ENCODE measurements at places on chromosomes 3 and 15.

GRCh38 chr15:96349034-96349856 lies 18.7 kb downstream of the NR2F2 start:
- no peak for DNase-seq

DNA sequence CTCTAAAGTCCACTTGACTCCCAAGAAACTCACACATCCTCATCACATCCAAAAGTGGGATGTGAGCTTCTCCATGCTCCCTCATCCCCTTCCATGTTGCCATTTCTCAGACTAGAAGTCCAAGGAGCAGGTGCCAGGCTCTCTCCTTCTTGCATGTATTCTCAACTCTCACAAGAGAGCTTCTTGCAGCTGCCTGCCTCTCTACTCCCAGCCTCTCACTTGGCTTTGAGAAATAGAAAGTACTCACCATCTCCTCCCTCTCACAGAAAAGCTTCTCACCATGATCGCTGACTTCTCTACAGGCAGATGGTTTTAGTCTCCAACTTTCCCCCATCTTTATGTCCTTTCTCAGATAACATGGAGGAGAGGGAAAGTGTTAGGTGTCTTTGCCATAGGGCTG lies 26.6 kb downstream of the COL8A1 start:
- no peak for DNase-seq

DNA sequence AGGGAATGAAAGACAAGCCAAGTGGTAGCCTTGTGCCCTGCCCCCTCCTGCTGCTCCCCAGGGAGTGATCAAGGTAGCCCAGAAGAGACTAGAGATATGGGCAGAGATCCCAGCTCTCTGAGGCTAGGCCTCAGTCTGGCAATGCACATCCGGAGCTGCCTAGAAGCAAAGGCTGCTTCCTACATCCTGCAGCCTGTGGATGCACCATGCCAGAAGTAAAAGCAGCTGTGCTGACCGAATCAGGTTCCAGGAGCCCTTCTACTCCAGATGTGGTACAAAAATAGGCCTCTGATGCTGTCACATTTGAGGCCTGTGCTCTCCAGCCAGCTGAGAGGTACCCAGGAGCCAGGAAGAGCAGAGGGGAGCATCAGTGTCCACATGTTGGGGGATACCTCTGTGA lies 16.0 kb downstream of the TRAIP start:
- DNase-seq, result no peak

GRCh38 chr3:60045686-60046085 lies 995.9 kb upstream of the CFAP20DC start:
- DNase-seq, result no peak

GRCh38 chr3:124780356-124780755 lies 50.1 kb downstream of the UMPS start:
- no peak for DNase-seq

DNA sequence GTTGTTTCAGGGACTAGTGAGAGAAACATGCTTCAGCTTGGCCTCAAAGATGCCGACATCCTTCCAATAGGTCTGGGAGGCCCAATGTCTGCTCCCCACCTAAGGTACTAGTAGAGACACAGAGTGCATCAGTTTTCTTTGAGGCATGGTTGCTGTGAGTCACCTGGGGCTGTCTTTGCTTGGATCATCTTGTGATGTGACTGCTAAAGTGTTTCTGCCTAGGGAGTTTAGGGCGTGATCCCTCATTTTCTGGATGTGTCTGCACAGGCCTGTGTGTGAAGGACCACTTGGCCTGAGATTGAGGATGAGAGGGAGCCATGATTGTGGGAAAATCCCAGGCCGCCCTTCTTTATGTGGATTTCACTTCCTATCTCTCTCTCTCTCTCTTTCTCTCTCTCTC lies 4.8 kb downstream of the GASK1A start:
- no peak for DNase-seq

DNA sequence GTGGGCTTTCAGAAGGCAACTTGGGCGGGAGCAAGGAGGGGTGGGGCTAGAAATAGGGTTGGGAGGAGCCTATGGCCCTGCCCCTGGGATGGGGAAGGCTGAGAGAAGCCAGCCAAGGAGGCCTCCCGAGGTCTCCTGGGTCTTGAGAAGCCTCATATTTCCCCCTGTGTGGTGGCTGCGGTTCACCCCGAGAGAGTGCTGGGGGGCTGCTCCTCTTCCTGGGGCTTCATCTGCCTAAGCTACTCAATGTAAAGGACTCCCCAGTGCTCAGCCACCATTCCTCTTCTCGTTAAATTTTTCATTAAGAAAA lies 174.3 kb downstream of the SMAD6 start:
- no peak for DNase-seq

All from NCI-H1417 (cell line).